ENCODE measurements at places on chromosomes 2 and 18. TPM values are rescaled to one million over a fixed set of nuclear protein-coding genes. Genes with fewer than 3 reads are reported as not detected.

Gene ALS2
- 41.0 TPM for total RNA-seq

Gene MTHFD2
- 79.5 TPM for total RNA-seq

Gene TCF7L1
- 1.0 TPM for total RNA-seq

Gene LAMA3
- total RNA-seq = 0.47 TPM

Gene ERMN
- 1.2 TPM for total RNA-seq

Gene CDK15
- total RNA-seq = not detected

Gene IL1F10
- not detected for total RNA-seq

Gene SGPP2
- 0.34 TPM for total RNA-seq

Gene IL36A
- total RNA-seq = not detected

Gene FTCDNL1
- 2.7 TPM for total RNA-seq

Gene STON1
- 36.7 TPM for total RNA-seq

Gene FAM161A
- 19.6 TPM for total RNA-seq

- DNase-seq = peak; percentile 5
Observed at GRCh38 chr2:58479535-58480140, 238.5 kb upstream of the FANCL start.

DNA sequence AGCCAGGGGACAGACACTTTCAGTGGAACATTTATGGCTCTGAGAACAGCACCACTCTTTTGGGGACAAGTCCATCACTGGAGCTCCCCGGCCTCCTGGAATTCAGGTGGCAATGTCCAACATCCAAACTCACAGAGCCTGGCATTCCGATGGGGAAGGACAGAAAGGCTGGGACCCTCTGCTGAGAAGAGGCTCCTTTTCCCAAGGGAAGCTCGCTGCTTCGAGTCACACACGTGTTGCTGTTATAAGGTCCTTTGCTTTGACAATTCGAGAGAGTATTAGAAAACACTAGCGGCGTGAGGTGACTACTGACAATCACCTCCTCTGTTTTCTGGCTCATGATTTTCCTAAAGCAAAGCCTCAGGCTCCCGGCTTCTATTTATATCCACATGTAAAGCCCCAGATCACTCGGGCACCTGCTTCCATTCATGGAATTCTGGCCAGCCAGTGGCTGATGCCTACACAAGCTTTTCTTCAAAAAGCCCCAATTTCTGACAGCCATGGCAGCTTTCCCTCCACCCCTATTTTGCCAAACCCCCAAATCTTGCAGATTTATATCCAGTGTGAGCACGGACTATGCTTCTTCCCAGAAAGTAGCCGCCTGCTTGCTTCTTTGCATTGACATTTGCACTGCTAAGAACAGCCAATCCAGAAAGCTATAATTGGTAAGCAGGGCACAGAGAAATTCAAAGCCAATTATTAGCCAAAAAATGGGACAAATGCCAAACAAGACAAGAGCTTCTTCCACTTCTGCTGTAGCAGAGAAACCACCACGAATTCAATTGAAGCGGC lies 67.3 kb downstream of the NDUFA10 start:
- no peak for DNase-seq

- peak; percentile 36 for DNase-seq
Observed at GRCh38 chr2:207164006-207164831, 1.5 kb downstream of the KLF7 start.

DNA sequence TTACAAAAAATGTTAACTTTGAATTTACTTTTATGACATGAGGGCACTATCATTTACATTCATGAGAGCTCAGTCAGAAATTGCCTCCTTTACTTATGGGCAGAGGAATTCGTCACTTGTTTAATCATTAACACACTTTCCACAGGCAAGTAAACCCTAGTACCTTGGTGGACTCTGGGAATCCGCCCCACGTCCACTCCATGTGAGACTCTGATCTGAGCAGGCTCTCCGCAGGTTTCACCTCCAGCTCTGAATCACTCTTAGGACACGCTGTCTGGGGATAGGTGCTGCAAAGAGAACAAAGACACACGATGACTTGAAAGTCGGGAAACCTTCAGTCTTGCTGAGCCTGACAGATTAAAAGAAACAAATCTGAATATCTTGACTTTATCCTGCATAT lies 73.6 kb downstream of the LPIN2 start:
- DNase-seq = no peak

GRCh38 chr2:30095402-30095801 lies 51.4 kb upstream of the YPEL5 start:
- DNase-seq = no peak

DNA sequence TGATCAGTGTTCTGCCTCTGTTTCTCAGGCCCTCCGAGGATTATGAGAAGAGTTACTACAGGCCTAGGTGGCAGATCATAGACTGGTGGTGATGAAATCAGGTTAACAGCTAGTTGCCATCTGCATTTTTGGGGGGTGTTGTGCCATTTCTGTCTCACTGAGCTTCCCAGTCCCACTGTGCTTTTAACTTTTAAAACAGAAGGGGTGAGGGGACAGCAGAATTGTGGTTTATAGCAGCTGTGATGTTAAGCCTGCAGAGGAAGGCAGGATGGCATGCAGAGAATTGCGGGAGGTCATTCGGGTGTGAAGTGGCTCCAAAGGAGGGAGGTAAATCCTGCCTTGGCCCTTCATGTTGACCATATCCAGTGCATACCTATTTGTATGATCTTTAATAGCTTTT lies 5.0 kb downstream of the CAB39 start:
- peak; percentile 59 for DNase-seq

DNA sequence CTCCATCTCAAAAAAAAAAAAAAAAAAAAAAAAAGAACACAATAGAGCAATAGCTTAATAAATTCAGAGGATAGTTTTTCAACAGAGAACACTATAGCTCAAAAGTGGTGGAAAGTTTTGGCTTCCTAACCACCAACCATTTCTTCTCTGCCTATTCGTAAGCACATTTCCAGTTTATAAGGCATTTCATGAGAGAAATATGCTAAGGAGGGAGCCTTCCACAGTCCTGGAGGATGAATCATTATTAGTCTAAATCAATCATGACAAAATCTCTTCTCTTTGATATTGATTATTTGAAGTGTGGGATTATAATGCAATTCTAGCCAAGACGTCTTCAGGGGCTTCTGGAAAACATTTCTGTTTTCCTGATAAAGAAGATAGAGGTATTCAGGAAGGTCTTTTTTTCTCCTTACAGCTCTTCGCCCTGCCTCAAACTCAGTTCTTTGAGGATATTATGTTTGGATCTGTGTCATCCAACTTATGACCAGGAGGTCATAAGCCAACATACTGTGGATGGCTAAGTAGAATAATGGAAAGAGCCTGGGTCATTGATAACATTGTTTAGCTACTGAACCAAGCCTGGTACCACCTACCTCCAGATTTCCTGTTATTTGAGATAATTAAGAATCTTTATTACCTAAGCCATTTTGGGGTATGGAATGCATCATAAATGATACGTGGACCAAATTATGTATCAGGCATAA lies 207.3 kb downstream of the TRIB2 start:
- no peak for DNase-seq

DNA sequence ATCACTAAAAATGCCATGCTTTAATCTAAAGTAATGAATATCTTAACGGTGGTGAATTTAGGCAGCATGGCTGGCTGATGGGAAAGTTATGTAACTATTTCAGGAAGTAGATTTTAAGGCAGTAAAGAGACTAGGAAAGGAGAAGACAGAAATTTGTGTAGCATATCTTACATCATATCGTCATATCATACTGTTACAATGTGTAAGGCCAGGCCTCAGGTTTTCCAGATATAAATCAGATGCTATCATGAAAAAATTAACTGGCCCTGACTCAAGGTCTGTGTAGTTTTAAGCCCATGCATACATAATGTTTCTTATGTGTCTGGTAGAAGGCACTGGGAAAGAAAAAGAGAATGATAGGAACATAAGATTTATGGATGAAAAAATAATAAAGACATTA lies 8.9 kb upstream of the FAP start:
- no peak for DNase-seq

DNA sequence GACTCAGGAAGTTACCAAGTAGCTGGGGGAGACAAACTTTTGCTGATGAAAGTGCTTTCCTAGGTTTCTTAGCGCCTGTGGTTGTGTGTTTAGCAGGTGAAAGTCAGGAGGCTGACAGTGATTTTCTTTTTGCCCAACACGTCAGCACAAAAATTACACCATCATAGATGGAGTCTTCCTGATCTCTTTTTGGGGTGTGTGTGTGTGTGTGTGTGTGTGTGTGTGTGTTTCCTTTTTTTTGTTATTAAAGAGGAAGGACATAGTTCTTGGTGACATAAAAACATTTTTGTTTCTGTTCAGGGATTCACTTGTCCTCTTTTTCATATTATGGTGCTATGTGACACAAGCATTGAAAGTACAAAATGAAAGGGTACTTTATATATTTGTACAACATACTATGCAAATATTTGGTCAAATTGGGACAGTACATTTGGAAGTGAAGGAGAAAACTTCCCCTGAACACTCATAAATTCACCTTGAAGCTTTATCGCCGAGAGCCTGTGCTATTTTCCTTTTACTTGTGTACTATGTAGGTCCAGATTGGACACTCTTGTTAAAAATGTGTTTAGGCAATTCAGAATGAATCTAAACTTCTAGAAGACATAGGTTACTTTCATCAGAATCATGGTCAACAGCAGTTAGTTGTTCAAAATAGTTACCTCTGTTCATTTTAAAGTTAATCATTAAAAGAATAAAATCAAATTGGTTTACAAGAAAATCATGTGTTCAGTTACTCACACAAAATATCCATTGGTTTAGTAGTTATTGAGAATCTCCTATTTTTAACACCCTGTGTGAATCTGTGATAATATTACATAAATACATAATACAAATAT lies 491.9 kb downstream of the IRS1 start:
- DNase-seq = no peak

GRCh38 chr18:23526501-23527063 lies 23.3 kb downstream of the RMC1 start:
- DNase-seq = no peak

DNA sequence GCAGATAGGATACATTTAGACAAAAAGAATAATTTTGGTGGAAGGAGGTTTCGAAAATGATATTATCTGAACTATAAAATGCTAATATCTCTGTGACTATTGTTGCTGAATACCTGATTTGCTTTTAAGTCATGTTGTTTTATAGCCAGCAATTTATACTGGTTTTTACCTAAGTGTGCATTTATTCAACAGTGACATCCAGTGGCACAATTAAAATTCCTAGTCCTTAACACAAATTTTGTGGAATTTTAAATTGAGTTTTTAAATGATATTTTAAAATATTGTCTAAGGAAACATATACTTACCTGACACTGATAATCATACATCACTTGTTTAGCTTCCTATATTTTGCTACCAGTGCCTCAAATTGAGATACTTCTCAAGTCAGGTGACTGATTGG lies 144.8 kb downstream of the ARHGAP28 start:
- DNase-seq = no peak

GRCh38 chr2:156800065-156800653 lies 364.0 kb downstream of the GPD2 start:
- peak; percentile 44 for DNase-seq

DNA sequence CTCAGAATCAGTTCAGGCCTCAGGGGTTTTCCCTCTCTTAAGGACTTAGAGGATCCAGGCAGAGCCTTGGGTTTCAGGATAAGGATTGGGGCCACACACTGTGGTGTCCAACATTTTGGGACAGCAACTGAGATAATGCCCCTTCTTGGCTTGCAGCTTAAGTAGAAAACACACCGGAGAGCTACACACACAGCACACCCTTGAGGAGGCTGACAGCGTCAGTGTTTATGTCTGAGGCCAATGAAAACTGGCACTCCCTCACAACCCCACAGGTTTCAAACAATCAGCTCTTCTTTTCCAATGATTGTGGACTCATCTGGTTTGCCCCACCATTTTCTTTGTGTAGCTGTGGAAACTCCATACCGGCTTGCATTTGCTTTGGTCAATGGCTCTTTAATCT lies 257.7 kb downstream of the CDCA7 start:
- peak; percentile 7 for DNase-seq

GRCh38 chr2:9423922-9424272 lies 443 bp downstream of the CPSF3 start:
- DNase-seq = no peak

DNA sequence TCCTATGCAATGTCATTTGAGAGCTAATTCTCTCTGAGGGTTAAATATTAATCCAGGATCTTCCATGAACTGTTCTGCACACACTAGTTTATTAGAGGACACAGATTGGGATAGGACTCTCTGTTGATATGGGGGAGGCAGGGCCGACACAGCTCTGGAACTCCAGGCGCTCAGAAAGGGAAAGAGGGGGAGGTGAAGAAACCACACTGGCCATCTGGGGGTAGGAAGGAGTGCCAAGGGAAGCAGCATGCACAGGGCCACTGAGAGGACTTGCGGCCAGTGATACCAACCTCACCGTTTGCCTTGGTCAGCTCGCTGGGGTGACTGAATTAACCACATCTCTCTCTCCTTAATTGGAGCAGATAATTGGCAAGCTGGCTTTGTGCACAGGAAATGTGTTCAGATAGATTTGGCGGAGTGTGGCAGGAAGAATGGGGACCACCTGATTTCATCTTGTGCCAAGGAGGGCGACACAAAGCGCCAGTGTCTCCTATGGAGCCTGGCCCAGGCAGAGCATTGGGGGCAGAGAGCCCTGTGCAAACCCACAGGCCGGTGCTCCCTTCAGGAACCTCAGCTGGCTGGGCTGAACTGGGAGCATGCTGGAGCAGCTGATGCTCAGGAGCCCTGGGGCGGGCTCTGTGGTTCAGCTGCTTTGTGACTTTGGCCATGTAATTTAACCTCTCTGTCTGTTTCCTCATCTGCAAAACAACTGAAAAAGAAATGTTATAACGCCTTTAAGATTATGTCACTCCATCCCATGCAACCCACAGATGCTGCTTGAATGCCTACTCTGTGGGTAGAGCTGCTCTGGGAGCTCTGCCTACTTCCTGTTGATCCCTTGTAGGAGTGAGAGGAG lies 114.7 kb upstream of the STON1 start:
- DNase-seq = peak; percentile 17

DNA sequence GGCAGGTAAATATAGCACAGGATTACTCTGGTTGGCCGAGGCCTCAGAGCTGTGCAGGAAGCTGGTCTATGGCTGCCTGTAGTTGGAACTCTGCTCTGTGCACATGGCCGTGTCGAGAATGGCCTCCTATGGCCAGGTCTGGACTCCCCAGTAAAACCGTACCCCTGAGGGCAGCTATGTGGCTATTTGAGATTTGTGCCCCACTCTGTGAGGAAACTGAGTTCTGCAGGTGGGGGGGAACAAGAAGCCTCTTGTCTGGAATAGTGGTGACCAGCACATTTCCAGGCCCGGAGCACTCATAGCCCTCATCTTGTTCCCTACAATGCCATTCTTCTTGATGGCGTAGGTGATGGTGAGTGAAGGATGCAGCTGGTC lies 15.0 kb upstream of the TEX51 start:
- no peak for DNase-seq

- no peak for DNase-seq
Observed at GRCh38 chr2:111675419-111676194, 208.4 kb downstream of the ANAPC1 start.

Measured in neural progenitor cell (in vitro differentiated cells).